ENCODE measurements at places on chromosomes 5 and 9. TPM values are rescaled to one million over a fixed set of nuclear protein-coding genes. Genes with fewer than 3 reads are reported as not detected.

GRCh38 chr9:84945878-84946538, 276.5 kb downstream of the NTRK2 start:
- H3K4me1 ChIP-seq: no peaks in the 10 kb centered on the region
- H3K27ac ChIP-seq: no peak overlapping the region
- H3K27me3 ChIP-seq: no peaks in the 10 kb centered on the region
- no peak overlapping the region for H3K4me3 ChIP-seq
- H3K36me3 ChIP-seq: no peaks in the 10 kb centered on the region

The GMCL2 gene
- total RNA-seq: not detected

- no peaks in the 10 kb centered on the region for H3K27me3 ChIP-seq
- H3K4me3 ChIP-seq: no peak overlapping the region
- peak overlapping the region; percentile 8 for H3K27ac ChIP-seq
- peak; percentile 62 for DNase-seq
- no peaks in the 10 kb centered on the region for H3K36me3 ChIP-seq
Observed at GRCh38 chr5:168409591-168410458, 76.4 kb upstream of the RARS1 start.

DNA sequence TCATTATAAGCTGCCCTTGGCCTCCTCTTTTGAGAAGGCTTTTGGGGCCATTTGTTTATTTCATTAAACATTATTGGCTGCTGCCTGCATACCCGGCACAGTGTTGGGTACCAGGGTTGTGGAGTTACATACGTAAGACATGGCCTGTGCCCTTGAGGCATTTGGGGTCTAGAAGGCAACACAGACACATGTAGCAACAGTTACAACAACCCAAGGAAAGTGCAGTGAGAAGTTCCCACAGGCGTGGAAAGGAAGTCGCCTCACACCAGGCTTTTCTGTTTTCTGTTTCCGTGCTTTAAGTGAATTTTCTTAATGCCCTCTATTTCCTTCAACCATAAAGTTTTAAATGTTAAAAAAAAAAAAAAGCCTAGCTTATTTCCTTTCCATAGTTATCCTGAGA, 47.4 kb downstream of the GALNT10 start:
- DNase-seq: no peak
- peaks cover 43% of the 10 kb centered on the region for H3K4me1 ChIP-seq
- no peaks in the 10 kb centered on the region for H3K36me3 ChIP-seq
- no peaks in the 10 kb centered on the region for H3K27me3 ChIP-seq
- peak overlapping the region; percentile 76 for H3K27ac ChIP-seq

The SHISAL2B gene
- not detected for total RNA-seq

The LCN12 gene
- 1.2 TPM for total RNA-seq

- H3K27me3 ChIP-seq: no peaks in the 10 kb centered on the region
- no peak for DNase-seq
- H3K4me1 ChIP-seq: peaks cover 14% of the 10 kb centered on the region
- no peak overlapping the region for H3K4me3 ChIP-seq
- H3K27ac ChIP-seq: peak overlapping the region; percentile 54
Observed at GRCh38 chr9:35771534-35771933, 17.5 kb upstream of the MSMP start.

The GGTA1 gene
- 10.2 TPM for total RNA-seq

GRCh38 chr5:36575361-36575781, 31.0 kb upstream of the SLC1A3 start:
- H3K4me3 ChIP-seq: no peak overlapping the region
- no peaks in the 10 kb centered on the region for H3K36me3 ChIP-seq
- H3K27ac ChIP-seq: no peak overlapping the region
- no peaks in the 10 kb centered on the region for H3K4me1 ChIP-seq
- H3K27me3 ChIP-seq: no peaks in the 10 kb centered on the region

GRCh38 chr5:91670122-91670521, 287.0 kb upstream of the ARRDC3 start:
- no peak overlapping the region for H3K4me3 ChIP-seq
- no peak for DNase-seq
- H3K4me1 ChIP-seq: no peaks in the 10 kb centered on the region
- H3K27me3 ChIP-seq: no peaks in the 10 kb centered on the region
- H3K27ac ChIP-seq: no peak overlapping the region
- no peaks in the 10 kb centered on the region for H3K36me3 ChIP-seq

The CCDC183 gene
- total RNA-seq: 1.1 TPM

The WWC1 gene
- 1.1 TPM for total RNA-seq

The PALM2AKAP2 gene
- 1.7 TPM for total RNA-seq

- H3K36me3 ChIP-seq: no peaks in the 10 kb centered on the region
- H3K4me1 ChIP-seq: peaks cover 32% of the 10 kb centered on the region
- no peak overlapping the region for H3K4me3 ChIP-seq
- H3K27ac ChIP-seq: no peak overlapping the region
- no peak for DNase-seq
Observed at GRCh38 chr5:6457592-6457991, 8.9 kb downstream of the UBE2QL1 start.

The NPR2 gene
- total RNA-seq: 20.3 TPM

GRCh38 chr9:92147852-92148180, 32.6 kb upstream of the SPTLC1 start:
- no peak for DNase-seq
- no peaks in the 10 kb centered on the region for H3K36me3 ChIP-seq
- H3K4me1 ChIP-seq: no peaks in the 10 kb centered on the region
- no peaks in the 10 kb centered on the region for H3K27me3 ChIP-seq
- no peak overlapping the region for H3K4me3 ChIP-seq
- peak overlapping the region; percentile 57 for H3K27ac ChIP-seq

The SLC6A7 gene
- not detected for total RNA-seq

DNA sequence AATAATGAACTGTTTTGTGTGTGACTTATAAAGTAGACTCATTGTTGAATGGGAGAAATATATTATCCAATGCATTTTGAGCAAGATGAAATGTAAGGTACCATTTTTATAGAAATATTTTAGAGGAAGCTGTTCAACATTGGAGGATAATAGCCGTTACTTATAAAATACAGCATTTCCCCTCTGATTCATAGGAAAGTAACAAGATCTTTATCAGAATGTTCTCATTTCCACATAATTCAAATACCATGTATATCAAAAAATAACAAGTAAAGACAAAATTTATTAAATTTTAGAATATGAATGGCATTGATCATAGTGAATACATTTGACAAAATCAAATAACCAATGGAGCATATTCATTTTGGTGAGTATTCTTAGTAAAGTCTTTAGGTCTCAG, 346.7 kb upstream of the PTGER4 start:
- no peaks in the 10 kb centered on the region for H3K4me1 ChIP-seq
- no peak for DNase-seq
- no peak overlapping the region for H3K27ac ChIP-seq
- H3K4me3 ChIP-seq: no peak overlapping the region
- no peaks in the 10 kb centered on the region for H3K27me3 ChIP-seq

The PCDHGC4 gene
- total RNA-seq: 3.0 TPM

The ENC1 gene
- total RNA-seq: 4.9 TPM
